D341Med (cell line): ENCODE measurements at places on chromosomes 12 and 14.

DNA sequence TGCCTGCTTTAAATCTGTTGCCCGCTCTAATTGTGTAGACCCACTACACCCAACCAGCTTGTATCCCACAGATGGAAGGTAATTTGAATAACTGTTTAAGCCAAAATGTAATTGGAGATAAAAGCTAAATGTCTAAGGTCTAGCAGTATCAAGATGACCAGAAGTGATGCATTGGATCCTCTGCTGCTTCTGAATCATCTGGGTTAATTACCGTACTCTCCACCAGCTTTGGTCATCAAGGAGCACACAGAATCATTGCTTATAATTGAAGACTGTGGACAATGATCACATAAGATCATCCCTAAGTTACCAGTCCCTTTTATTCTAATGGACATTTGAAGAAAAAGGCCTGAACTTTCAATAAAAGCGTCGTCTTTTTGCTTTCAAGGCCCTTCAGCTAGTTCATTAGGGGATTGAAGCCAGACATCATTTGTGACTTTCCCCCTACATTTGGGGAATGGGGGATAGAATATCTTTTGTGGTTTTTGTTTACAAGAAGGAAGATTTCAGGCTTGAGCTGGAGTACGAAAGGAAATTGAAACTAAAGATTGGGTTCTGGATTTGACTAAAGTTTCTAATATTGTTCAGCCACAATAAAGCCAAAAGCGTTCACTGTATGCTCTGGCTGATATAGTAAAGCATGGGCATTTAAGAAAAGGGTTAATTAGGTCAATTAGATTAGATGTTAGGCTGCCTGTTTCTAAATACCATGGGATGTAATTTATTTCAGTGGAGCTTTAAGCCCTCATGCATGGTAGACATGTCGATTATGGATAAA, 123.2 kb downstream of the CHST11 start:
- no peak for DNase-seq

DNA sequence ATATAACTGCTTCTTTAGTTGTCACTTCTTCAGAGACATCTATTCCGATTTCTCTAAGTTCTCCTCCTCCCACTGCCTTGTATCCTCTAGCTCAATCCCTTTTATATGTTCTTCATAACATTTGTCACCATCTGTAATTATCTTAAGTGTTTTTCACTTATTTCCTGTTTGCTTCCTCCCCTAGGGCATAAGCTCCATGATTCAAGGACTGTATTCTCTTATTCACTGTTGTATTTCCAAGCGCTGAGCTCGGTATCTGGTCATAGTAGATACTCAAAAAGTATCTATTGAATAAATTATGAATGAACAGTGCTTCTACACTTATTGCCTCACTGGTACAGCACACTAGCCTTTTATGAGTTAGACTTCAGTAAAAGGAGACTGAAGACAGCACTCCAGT, 109.0 kb upstream of the TMPO start:
- DNase-seq: no peak

- DNase-seq: no peak
Measured at GRCh38 chr14:81571437-81571836, 37.8 kb upstream of the SEL1L start.

GRCh38 chr12:46963977-46964971, 115.1 kb upstream of the PCED1B start:
- no peak for DNase-seq

DNA sequence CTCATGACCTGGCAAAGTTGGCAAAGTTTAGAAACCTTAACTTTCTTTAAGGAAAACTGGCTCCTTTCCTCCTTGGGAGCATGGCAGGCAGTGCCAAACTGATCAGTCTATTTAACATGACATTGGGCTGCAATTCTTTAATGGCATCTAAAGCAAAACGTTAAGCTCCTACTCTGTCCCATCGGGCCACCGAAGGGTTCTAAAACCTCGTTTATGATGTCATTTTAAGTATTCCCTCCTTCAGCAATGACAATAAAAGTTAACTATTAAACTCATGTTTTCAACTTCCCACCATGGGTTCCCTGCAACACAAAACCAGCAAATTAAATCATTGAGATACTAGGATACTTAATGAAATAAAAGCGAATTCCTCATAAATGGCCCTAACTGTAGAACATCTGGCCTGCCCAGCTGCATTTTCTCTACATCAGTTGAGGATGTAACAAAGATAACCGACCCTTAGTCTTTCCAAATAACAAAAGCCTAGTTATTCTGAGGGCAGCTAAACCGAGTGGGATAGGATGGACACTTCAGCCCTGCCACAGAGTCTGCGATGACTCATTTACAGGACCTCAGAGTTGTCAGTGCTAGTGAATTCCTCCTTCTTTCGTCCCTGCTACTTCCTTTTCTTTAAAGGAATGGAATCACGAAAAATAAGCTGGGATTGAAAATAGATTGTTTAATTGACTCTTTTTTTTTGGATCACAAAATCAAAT, 34.5 kb upstream of the RIC8B start:
- DNase-seq: no peak

GRCh38 chr14:76765461-76765931, 4.2 kb downstream of the VASH1 start:
- DNase-seq: no peak

DNA sequence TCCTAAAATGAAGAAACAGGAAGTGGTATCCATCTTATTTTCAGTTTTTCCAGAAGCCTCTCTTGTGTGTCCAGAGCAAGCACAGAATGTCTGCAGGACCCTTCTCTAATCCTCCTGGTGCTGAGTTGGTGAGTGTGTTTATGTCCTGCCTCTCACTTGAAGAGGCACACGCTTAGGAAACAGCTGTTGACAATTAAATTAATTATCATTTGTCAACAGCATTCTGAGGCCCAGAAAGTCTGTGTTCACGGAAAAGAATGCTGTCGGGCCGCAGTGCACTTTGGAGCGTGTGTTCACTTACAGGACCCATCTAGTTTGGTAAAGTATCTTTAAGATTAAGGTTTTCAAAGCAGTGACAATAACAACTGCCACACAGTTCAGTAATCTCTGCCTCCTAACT, 70.5 kb downstream of the LMNTD1 start:
- no peak for DNase-seq

- no peak for DNase-seq
Measured at GRCh38 chr14:41521891-41522290, 84.8 kb upstream of the LRFN5 start.

- no peak for DNase-seq
Measured at GRCh38 chr14:20512177-20512905, 7.0 kb downstream of the RNASE10 start.

GRCh38 chr12:25825446-25825845, 133.0 kb upstream of the RASSF8 start:
- no peak for DNase-seq

- peak; percentile 46 for DNase-seq
Measured at GRCh38 chr14:21940887-21941856, 267.6 kb upstream of the OR4E1 start.

DNA sequence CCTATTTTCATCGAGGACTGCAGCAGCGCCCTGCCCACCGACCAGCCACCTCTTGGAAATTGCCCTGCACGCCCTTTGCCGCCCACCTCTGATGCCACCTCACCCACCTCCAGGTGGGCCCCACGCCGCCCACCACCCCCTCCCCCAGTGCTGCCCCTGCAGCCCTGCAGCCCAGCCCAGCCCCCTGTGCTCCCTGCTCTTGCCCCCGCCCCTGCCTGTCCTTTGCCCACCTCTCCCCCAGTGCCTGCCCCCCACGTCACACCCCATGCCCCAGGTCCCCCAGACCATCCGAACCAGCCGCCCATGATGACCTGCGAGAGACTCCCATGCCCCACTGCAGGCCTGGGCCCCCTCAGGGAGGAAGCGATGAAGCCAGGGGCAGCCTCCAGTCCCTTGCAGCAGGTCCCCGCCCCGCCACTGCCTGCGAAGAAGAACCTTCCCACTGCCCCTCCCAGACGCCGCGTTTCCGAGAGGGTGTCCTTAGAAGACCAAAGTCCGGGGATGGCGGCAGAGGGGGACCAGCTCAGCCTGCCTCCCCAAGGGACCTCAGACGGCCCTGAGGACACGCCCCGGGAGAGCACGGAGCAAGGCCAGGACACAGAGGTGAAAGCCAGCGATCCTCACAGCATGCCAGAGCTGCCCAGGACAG, 96.5 kb downstream of the LGMN start:
- DNase-seq: no peak

DNA sequence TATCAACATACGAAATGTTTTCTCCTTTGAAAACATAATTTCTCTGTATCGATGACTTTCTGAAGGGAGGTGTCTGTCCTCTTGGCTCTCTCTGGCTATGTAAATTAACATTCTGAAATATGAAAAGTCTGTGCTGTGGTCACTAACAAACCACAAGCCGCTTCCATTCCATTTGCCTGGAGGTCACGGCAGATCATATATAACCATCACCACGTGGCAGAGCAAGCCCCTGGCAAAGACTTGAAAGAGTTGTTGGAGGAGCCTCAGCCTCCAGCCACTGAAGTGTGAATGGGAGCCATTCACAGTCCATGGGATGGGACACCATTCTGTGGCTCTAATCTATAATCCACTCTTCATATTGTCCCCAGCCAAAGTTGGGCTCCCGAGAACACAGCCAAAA, 39.6 kb downstream of the CDKL1 start:
- no peak for DNase-seq

DNA sequence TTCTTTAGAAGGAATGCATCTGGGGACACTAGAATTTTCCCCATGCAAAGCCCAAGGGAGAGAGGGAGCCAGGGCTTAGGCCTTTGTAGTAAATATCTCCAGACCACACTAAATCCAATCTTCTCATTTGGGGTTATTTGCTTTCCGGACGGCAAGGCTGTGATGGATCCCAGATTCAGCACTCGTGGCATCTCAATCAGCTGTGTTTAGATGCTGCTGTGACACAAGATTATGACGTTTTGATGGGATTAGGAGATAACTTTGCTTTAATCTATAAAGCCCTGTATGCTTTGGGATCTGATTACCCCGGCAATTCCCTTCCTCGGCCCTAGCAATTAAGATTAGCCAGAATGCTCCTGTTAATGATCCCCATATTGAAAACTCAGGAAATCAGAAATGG, 686.7 kb upstream of the TBX3 start:
- DNase-seq: no peak

DNA sequence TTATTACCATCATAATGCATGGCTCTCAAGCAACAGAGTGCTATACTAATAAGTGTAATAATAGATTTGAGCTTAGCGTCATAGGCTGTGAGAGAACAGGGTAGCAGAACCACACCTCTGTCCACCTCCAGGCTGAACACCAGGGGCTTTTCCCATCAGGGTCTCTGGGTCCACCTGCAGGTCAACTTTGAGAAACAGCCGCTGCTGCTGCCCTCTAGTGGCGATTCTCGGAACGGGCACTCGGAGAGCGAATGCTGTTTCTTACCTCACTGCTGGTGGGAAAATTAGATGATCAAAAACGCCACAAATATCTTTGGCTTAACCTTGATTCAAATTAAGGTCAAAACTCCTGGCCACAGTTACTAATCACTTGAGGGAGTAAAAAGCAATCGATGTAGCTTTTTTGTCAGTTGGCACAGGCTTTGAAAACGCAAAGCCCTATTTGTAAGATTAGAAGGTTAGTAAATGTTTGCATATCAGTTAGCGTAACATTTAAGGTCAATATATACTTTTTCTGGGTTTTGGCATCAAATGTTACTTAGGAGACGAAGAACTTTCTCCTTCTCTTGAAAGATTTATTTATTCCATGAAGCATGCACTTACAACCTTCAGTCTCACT, 127.9 kb upstream of the TMEM132D start:
- DNase-seq: peak; percentile 76

GRCh38 chr12:98401427-98401826, 114.0 kb upstream of the TMPO start:
- no peak for DNase-seq

DNA sequence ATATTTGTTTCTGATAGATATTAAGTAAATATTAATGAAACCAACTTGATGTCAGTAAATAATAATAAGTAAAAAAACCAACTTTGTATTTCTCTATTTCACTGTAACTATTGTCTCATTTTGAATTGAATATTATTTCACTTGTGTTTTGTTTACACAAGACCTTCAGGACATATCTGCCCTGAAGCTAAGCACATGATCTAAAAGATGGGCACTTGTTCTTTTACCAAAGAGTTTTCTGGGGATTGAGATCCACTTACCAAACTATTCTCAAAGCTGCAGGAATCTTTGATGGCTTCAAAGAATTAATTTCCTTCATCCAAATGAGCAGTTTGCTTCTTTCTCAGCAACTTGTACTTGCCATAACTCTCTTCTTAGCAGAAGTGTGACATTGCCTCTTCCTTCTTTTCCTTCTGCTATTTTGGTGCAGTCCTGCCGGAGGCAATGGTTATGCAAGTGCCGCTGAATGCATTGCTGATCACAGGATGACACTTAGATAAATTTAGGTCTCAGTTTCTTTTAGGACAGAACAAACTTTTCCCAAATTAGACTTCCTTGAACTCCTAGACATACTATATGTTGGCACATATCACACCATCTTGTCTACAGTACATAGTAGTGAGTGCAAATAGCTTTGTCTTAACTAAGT, 9.2 kb downstream of the FAR2 start:
- DNase-seq: no peak

DNA sequence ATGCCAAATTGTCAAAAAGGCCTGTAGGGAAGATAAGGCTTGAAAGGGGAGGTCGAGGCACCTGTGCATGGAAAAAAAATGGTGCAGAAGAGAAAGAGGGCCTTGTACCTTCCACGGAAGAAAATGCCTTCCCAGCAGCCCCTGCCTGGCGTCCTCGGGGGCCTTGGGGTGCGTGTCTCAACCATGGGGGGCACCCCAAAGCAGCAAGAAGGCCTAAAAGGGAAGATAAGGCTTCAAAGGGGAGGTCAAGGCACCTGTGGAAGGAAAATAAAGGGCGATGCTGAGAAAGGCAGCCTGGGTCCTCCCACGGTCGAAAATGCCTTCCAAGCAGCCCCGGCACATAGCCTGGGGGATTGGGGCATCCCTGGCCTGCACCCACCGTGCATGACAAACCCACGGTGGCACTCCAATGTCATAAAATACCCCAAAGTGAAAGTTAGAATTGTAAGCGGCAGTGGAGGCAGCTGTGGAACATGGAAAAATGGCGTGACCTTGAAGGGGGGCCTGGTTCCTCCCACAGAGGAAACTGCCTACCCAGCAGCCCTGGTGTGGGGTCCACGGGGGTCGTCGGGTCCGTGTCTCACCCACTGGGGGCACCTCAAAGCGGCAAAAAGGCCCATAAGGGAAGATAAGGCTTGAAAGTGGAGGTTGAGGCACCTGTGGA, 275.0 kb downstream of the ALG10 start:
- no peak for DNase-seq

DNA sequence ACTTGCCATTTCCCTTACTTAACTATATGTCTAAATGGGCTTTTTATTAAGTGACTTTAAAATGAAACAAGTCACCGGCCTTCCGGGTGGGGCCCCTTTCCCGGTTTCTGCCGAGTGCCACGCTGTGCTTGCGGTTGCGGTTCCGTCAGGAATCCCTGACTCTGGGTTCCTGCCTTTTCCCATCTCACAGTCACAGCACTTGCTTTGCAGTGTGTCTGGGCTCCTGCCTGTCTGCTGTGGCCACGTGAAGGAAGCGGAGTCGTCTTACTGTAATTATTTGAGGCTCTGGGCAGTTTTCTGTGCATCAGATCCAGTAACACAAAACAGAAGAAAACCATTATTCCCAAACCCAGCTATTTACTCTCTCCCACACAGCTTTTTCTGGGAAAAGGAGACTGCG, 44.0 kb upstream of the FRMD6 start:
- no peak for DNase-seq
